ENCODE measurements at places on chromosomes 5 and 9.

DNA sequence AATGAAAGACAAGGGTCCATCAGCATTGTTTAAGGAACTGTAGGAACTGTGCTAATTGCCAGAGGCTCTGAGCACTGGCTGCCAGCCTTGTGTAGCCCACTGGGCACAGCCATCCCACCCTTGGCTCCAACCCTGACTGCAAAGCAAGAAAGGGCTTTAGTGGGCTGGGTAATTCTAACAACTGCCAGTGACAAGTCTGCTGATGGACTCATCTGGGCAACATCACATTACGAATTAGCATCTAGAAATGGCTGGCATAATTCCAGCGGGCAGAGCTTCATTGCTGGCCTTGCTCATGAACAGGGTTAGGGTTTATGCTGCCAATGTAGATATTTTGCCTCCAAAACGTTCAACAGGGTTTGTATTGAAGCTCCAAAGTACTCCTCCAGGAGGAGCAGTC lies 326.9 kb downstream of the ARHGEF28 start:
- H3K4me1 ChIP-seq, result no peaks in the 10 kb centered on the region
- no peaks in the 10 kb centered on the region for H3K36me3 ChIP-seq
- H3K4me3 ChIP-seq, result no peak overlapping the region
- H3K27me3 ChIP-seq, result peaks cover 40% of the 10 kb centered on the region
- no peak overlapping the region for H3K27ac ChIP-seq

- no peaks in the 10 kb centered on the region for H3K36me3 ChIP-seq
- H3K27ac ChIP-seq, result no peak overlapping the region
- no peak overlapping the region for H3K4me3 ChIP-seq
- ATAC-seq, result no peak
- no peaks in the 10 kb centered on the region for H3K4me1 ChIP-seq
- no peaks in the 10 kb centered on the region for H3K27me3 ChIP-seq
Measured at GRCh38 chr9:30172206-30172605, 2212.2 kb upstream of the ACO1 start.

DNA sequence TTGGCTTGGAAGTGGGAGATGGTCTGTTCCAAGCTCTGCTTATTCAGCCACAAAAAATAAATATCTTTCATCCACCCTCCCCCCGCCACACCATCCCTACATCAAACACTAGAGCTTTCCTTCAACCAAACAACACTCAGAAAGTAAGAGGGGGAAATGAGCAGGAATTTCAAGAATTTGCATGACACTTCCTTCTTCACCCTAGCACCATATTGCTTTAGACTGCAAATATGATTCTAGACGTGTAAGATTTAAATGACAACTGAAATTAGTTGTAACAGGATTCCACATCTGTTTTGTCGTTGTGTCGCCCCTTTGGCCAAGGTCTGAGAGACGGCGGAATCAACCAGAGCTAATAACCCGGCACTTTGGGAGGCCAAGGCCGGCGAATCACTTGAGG lies 88.5 kb downstream of the NDFIP1 start:
- no peak overlapping the region for H3K27ac ChIP-seq
- H3K36me3 ChIP-seq, result no peaks in the 10 kb centered on the region
- no peak overlapping the region for H3K4me3 ChIP-seq
- no peaks in the 10 kb centered on the region for H3K27me3 ChIP-seq

DNA sequence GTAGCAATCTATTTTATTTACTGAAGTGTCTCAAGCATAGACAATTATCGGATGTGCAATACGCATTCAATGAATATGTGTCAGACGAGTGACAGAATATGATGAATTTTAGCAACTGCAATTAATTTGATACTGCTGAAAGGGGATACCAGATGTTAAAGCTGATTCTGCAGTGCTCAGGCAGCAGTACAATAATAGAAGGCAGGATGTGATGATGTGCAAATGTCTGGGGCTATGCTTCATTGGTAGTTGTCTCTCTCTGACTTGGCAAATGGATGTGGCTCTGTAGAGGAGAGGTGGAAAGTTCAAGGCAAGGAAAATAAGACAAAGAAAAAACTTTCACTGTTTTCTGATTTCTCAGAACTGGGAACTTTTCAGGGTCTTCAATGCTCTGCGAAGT lies 721.2 kb downstream of the CDH18 start:
- H3K27ac ChIP-seq, result no peak overlapping the region
- ATAC-seq, result no peak
- H3K36me3 ChIP-seq, result no peaks in the 10 kb centered on the region
- no peaks in the 10 kb centered on the region for H3K4me1 ChIP-seq
- no peaks in the 10 kb centered on the region for H3K27me3 ChIP-seq

DNA sequence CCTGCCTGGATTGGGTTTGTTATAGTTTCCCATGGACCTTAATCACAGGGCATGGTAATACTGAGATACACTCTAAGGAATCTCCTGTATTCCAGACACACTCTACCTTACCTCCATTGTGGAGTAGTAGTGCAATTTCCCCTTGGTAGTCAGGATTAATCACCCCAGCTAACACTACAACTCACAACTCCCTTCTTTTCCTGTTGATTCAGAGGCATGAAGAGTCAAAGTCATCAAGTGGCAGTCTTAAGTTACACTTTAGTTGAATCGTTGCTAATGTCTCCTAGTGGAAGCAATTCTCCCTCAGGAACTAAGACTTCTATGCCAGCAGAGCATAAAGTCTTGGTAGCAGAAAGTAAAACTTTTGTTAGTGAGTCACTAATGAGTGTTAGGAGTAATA lies 122.7 kb upstream of the APC start:
- H3K4me3 ChIP-seq, result no peak overlapping the region
- ATAC-seq, result no peak
- no peaks in the 10 kb centered on the region for H3K4me1 ChIP-seq
- no peak overlapping the region for H3K27ac ChIP-seq
- H3K36me3 ChIP-seq, result no peaks in the 10 kb centered on the region

DNA sequence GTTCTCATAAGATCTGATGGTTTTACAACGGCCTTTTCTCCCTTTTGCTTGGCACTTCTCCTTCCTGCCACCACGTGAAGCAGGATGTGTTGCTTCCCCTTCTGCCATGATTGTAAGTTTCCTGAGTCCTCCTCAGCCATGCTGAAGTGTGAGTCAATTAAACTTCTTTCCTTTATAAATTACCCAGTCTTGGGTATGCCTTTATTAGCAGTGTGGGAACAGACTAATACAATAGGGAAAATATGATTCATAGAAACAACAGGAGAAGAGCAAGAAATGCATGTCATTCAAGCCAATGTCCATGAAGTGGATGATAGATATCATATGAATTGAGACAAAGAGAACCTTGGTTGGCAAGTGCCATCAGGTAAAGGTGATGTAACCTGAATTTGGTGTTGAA lies 128.3 kb upstream of the HAPLN1 start:
- no peak overlapping the region for H3K27ac ChIP-seq
- no peaks in the 10 kb centered on the region for H3K27me3 ChIP-seq
- ATAC-seq, result no peak
- no peaks in the 10 kb centered on the region for H3K4me1 ChIP-seq
- H3K36me3 ChIP-seq, result no peaks in the 10 kb centered on the region

GRCh38 chr9:134861595-134862334 lies 18.8 kb upstream of the FCN2 start:
- H3K27ac ChIP-seq, result no peak overlapping the region
- ATAC-seq, result no peak
- H3K27me3 ChIP-seq, result peaks cover 21% of the 10 kb centered on the region
- peaks cover 11% of the 10 kb centered on the region for H3K4me1 ChIP-seq

- ATAC-seq, result no peak
- no peak overlapping the region for H3K4me3 ChIP-seq
- H3K36me3 ChIP-seq, result no peaks in the 10 kb centered on the region
- no peak overlapping the region for H3K27ac ChIP-seq
- H3K27me3 ChIP-seq, result no peaks in the 10 kb centered on the region
- no peaks in the 10 kb centered on the region for H3K4me1 ChIP-seq
Measured at GRCh38 chr9:82549174-82549821, 513.6 kb downstream of the RASEF start.

GRCh38 chr5:132059043-132059695 lies 1.3 kb upstream of the IL3 start:
- peak; percentile 57 for ATAC-seq
- H3K4me1 ChIP-seq, result peaks cover 41% of the 10 kb centered on the region
- no peak overlapping the region for H3K4me3 ChIP-seq
- no peaks in the 10 kb centered on the region for H3K27me3 ChIP-seq
- H3K27ac ChIP-seq, result peak overlapping the region; percentile 17
- no peaks in the 10 kb centered on the region for H3K36me3 ChIP-seq

DNA sequence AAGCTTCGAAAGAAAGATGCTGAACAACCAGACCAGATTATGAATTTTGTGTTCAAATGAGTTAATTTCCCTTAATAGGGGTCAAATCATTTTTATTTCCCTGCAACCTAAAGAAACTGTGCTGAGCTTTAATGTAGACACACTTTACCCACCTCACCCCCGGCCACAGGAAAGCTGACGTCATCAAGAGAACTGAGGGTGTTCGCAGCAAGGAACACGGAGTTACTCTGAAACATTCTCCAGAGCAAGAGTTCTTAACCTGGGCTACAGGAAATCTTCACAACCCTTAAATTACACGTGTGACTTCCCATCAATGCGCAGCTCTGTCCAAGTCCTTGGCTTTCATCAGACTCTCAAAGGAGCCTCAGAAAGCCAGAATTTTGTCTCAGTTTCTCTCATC lies 116.3 kb downstream of the COL23A1 start:
- no peak overlapping the region for H3K4me3 ChIP-seq
- H3K4me1 ChIP-seq, result peaks cover 3% of the 10 kb centered on the region
- H3K36me3 ChIP-seq, result no peaks in the 10 kb centered on the region

- H3K27ac ChIP-seq, result no peak overlapping the region
- no peak overlapping the region for H3K4me3 ChIP-seq
- H3K4me1 ChIP-seq, result peaks cover 6% of the 10 kb centered on the region
- peaks cover 29% of the 10 kb centered on the region for H3K36me3 ChIP-seq
- H3K27me3 ChIP-seq, result no peaks in the 10 kb centered on the region
Measured at GRCh38 chr5:141941779-141942178, 16.2 kb downstream of the PCDH12 start.

DNA sequence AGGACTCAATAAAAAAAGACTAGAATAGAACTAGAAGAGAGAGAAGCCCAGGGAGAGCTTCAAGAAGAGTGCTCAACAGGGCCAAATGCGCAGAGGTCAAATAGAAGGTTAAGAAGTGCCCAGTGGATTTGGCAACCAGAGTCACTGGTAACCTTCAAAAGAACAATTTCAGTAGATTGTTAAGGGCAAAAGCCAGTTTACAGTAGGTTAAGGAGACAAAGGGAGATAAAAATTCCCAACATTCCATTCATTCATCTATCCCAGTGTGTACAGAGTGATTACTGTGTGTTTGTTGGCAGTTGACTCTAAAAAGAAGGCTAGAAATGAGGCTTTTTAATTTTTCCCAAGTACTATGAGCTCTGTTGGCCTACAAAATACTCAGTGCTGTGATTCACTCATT lies 69.4 kb downstream of the RIGI start:
- H3K27ac ChIP-seq, result no peak overlapping the region
- H3K36me3 ChIP-seq, result peaks cover 72% of the 10 kb centered on the region
- no peak for ATAC-seq
